ENCODE measurements at places on chromosomes 1 and 21.

GRCh38 chr1:223341121-223341520 is 22.9 kb downstream of the SUSD4 start:
- DNase-seq: no peak

- no peak for DNase-seq
Observed at GRCh38 chr1:159092036-159092760, 15.6 kb upstream of the AIM2 start.

GRCh38 chr21:36105327-36105842 is 29.5 kb upstream of the CBR3 start:
- DNase-seq: no peak

GRCh38 chr1:172818841-172819527 is 160.1 kb downstream of the FASLG start:
- peak; percentile 68 for DNase-seq

- no peak for DNase-seq
Observed at GRCh38 chr21:41112740-41113692, 54.9 kb upstream of the BACE2 start.

DNA sequence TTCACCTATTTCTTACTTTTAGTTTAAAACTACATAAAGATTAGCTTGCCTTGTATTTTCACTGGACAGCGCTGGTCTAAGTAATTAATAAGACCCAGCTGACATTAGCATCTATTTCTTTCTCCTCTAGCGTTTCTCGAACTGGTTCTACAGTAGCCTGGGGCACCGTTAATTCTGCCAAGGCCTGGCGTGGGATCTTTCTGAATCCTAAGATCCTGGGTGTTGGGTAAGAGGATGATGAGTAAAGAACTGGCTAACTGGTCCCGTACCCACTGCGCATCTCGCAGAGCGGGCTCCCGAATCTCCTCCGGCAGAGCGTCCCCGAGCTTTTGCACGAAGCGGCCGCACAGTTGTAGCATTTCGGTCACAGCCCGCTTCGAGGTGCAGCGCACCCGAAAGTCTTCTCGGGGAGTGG is 309 bp downstream of the NSL1 start:
- DNase-seq: no peak

DNA sequence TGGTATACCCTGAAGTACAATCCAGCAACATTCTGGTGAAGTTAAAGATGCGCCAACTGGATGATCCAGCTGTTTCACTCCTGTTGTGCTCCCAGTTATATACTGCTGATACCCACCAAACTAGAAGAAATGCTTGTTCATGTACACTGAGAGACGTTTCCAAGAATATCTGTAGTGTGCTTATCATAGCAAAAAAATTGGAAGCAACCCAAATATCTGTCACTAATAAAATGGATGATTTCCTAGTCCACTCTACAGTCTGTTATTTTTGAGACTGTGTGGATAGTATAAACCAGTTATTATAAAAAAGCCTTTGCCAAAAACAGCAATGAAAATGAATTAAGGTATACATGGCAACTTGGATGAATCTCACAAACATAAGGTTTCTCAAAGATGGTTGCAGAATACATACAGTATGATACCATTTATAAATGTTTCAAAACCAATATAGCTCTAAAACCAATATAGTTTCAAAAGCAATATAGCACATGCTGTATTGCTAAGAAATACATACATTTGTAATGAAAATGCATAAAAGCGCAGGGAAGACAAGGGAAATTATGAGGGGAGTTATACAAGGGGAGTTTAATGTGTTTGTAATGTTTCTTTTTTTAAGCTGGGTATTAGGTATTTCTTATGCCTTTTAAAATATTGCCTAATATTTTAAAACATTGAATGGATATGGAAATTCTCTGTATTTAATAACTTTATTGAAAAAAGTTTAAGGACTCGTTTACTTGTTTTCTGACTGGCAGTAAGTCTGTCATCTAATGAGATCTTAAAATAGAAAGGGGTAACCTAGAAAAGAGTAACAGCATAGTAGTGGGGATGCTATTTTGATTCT is 36.5 kb downstream of the GPSM2 start:
- no peak for DNase-seq

DNA sequence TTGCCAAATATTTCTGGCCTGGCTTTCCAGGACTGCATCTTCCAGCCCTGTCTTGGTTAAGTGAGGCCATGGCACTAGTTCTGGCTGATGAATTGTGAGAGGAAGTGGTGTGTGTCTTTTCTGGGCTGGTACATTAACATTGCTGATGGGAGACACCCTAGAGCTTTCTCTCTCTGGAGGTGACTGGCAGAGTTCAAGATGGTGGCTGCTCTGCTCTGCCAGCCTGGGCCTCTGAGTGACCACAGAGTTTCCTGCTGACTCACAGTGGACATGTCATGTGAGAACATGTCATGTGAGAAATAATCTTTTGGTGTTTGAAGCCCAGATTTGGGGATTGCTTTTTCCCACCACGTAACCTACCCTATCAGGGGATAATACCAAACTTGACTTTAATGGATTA is 218.0 kb upstream of the KIAA0040 start:
- DNase-seq: no peak

GRCh38 chr1:151282883-151283725 is 1.0 kb downstream of the ZNF687 start:
- DNase-seq: peak; percentile 32

DNA sequence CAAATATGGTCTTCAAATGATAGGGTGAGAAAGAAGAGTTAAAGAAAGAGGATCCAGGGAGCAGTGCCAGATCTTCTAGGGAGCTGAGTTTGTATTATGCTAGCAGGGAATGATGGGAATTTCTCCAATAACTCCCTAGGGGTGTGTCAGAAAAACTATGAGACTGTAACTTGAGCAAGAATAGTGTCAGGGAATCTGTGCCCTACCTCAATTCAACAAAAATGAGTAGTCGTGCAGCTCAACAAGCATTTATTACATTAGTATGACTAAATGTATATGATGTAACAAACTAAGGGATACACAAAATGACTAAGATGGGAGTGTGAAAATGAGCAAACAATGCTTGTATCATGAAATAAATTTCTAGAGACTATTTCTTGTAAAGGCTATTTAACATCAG is 24.2 kb downstream of the SPAG17 start:
- DNase-seq: no peak

DNA sequence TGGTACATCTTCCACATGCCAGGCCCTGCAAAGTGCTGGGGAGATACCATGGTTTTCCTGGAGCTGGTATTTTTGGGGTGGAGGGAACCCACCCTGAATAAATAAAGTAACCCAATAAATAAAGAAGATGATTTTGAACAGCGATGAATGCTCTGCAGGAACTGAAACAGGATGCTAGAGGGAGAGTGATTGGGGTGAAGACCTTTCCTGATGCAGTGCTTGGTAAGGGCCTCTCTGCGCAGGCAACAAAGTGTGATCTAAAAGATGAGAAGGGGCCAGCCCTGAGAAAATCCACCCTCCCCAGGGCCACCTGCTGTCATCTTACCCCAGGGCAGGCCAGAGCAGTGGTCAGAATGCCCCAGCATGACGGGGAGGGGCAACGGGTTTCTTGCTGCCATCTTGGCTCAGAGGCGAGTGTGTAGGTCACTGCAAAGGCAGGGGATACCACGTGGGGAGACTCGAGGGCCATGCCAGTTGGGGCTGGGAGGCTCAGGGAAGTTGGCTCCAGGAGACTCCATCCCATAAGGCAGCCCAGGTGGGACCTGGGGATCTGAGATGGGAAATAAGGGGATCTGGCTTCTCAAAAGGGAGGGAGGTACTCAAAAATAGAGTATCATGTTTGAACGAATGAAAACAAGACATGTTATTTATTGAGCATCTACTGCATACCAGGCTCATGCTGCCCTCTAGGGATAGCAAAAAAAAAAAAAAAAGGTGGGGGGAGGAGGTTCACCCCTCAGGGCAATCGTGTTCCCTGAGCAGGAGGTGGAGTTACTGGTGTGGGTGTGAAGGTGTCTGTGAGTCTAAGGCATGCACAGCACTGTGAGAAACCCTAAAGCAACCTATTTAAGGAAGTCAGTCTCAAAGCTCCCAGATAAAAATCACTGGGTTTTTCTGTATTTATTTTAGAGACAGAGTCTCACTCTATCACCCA is 2.8 kb downstream of the SRARP start:
- DNase-seq: no peak

GRCh38 chr1:175477786-175478185 is 265.6 kb downstream of the TNR start:
- no peak for DNase-seq

DNA sequence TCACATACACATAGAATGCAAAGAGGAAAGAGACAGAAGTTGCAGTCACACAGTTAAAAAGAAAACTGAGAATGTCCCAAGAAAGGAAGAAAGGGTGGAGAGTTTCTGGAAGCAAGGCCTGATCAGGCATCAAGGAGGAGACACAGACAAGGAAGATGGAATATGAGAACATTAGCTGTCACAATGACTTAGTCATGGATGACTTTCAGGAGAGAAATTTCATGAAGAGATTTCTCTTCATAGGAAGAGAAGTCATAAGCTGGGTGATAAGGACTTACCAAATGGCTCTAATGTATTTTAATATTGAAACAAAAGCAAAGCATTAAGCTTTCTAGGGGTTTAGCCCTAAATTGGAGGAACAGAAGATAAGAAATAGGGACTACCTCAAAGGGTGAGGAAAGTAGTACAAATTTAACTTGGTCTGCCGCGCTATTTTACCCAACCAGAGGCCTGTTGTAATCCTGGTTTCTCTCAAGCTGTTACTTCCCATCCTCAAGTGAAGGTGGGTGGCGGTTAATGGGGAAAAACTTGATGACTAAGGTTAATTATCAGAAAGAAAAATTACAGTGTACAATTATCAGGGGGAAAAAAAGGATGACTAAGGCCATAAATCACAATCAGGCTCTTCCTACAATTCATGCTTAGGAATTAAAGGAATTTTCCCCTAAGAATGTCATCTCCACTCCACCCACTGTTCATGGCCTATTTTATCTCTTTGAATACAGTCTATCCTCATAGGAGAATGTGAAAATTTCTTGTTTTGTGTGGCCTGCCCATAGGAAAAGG is 93.9 kb upstream of the ADGRL2 start:
- no peak for DNase-seq

DNA sequence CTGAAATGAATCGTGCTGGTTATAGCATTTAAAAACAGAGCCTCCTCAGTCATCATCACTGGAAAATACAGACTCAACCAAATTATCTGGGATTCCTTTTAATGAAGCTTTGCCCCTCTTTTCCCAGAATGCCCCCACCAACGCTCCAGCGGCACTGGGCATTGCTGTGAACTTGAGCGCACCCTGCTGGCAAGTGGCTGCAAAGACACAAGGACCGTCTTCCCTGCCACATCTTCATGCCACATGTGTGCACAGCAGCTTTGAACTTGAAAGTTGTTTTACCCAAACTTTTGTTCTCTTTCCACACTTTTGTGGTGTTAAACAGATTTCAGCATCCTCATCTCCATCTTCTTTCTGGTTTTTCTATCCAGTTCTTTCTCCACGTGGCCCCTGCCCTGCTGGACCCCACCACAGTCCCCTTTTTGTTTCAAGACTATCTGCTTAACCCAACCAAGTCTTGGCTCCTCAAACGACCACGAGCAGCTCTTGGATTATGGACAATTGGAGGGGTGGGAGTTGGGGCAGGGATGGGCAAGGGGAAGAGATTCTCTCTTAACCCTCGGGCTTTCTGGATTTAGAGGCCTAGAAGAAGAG is 12.8 kb upstream of the LMX1A start:
- peak; percentile 45 for DNase-seq

DNA sequence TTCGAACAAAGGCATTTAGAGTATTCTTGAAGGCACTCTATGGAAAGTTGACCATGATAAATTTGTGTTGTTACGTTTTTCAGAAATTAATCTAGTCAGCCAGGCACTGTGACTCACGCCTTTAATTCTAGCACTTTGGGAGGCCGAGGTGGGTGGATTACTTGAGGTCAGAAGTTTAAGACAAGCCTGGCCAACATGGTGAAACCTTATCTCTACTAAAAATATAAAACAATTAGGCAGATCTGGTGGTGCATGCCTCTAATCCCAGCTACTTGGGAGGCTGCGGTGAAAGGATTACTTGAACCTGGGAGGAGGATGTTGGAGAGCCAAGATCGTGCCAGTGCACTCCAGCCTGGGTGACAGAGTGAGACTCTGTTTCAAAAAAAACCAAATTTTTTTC is 130.6 kb upstream of the BRINP3 start:
- DNase-seq: no peak

DNA sequence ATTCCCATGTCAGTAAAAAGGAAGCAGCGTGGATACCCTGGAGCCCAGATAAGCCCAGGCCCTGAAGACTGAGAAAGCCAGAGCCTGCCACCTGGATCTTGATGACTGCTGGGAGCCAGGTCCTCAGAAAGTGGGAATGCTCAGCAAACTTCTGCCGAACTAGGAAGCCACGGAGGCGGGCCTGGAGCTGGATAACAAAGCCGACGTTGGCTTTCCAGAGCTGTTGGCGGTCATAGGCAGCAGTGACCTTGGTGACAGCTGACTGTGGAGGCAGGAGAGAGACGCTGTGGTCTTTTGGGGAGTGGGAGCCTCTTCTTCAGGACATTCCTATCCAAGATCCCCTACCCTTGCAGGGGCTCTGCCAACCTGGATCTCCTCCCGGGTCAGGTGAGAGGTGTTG is 24.4 kb downstream of the IQGAP3 start:
- DNase-seq: no peak

DNA sequence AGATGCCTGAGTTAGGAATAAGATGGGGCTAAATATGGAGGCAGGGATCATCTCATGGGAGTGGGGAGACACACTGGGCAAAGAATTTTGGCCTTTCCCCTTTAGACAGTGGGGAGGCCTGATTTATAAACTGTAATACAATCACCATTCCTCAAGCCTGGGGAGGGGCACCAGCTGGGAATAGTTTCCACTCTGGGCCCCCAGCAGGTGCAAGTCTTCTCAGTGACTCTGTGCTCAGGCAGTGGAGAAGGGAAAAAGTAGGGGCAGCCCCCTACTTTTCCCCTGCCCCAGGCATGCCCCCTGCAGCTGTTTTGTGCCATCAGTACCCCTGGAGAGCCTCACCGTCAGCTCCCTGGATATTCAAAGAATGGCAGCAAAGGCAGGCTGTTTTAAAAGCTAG is 19.1 kb downstream of the COA7 start:
- DNase-seq: no peak

GRCh38 chr1:240093120-240093961 is 1.7 kb downstream of the FMN2 start:
- DNase-seq: no peak

GRCh38 chr1:154433161-154433764 is 28.1 kb downstream of the IL6R start:
- DNase-seq: peak; percentile 36

- DNase-seq: no peak
Observed at GRCh38 chr1:98034505-98034904, 113.7 kb upstream of the DPYD start.

Data from activated naive CD8-positive, alpha-beta T cell treated with anti-CD3 and anti-CD28 coated beads for 36 hours (primary cell).